ENCODE measurements at places on chromosomes 3 and 15. TPM values are rescaled to one million over a fixed set of nuclear protein-coding genes. Genes with fewer than 3 reads are reported as not detected.

Gene NPHP3
- 14.6 TPM for total RNA-seq

Gene KLHL25
- total RNA-seq: 3.0 TPM

Gene SEMA3F
- 40.2 TPM for total RNA-seq

Gene GP5
- total RNA-seq: not detected

Gene CFAP20DC
- total RNA-seq: 2.5 TPM

Gene HTR3C
- total RNA-seq: not detected

Gene GREM1
- 26.1 TPM for total RNA-seq

Gene HACD2
- total RNA-seq: 11.4 TPM

Gene ASB14
- not detected for total RNA-seq

Gene ANKDD1A
- total RNA-seq: 2.7 TPM

Gene PROS1
- total RNA-seq: 8.6 TPM

Gene ITGB5
- total RNA-seq: 67.3 TPM

Gene SOX2
- total RNA-seq: not detected

Gene GP9
- not detected for total RNA-seq

Gene IGSF10
- 0.15 TPM for total RNA-seq

Gene FBXL22
- 0.15 TPM for total RNA-seq

Gene GALNT15
- 10.4 TPM for total RNA-seq

Gene PPM1L
- 0.45 TPM for total RNA-seq

Gene ZNF660
- total RNA-seq: 1.5 TPM

Gene LDHAL6B
- not detected for total RNA-seq

Measured in bronchus fibroblast of lung (primary cell).